ENCODE measurements at places on chromosomes 13 and 19.

DNA sequence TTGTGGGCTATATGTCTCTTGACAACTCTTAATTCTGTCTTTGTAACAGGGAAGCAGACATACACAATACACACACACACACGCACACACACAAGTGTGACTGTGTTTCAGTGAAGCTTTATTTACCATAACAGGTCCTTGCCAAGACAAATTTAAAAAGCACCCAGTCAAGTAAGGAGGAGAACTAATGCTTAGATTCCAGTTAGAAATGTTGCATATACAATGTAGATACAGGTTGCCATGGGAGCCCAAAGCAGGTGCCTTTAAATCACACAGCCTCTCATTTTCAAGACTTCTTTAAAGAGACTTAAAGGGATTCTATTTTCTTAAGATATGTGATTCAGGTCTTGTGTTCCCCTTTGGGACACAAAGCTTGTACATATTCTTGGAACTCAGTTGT lies 1551.9 kb downstream of the EFNB2 start:
- DNase-seq: no peak

GRCh38 chr19:16628984-16629691 lies 1.1 kb upstream of the MED26 start:
- DNase-seq: no peak

- DNase-seq: peak; percentile 30
Observed at GRCh38 chr19:40805258-40805868, 6.4 kb downstream of the EGLN2 start.

- DNase-seq: no peak
Observed at GRCh38 chr13:77514336-77514726, 21.2 kb upstream of the SCEL start.

- DNase-seq: peak; percentile 21
Observed at GRCh38 chr19:50565984-50566903, 2.0 kb downstream of the LRRC4B start.

DNA sequence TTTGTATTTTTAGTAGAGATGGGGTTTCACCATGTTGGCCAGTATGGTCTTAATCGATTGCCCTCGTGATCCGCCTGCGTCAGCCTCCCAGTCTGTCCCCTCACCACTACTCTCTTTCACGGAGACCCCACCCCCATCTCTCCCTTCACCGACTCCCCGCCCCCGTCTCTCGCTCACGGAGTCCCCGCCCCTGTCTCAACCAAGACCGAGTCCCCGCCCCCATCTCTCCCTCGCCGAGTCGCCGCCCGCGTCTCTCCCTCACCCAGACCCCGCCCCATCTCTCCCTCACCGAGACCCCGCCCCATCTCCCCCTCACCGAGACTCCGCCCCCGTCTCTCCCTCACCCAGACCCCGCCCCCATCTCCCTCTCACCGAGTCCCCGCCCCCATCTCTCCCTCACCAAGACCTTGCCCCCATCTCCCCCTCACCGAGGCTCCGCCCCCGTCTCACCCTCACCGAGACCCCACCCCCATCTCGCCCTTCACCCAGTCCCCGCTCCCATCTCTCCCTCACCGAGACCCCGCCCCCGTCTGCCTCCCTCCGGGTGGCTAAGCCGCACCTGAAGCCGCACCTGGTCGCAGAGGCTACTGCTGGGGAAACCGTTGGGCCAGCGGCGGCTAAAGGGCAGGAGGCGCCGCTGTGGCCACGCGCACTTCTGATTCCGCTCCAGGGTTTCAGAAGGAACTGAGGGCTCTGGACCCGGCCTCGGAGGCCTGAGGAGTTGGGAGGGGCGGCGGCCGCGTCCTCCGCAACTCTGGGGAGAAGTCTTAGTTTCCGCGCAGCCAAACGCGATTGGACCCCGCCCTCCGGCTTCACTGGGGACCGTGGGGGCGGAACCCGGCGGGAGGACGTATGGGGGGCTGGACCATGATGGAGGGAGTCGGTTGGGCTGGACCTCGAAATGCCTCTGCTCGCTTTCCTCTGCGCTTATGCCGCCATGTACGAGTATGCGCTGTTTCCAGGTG lies 17.1 kb upstream of the ZNF846 start:
- DNase-seq: peak; percentile 98

DNA sequence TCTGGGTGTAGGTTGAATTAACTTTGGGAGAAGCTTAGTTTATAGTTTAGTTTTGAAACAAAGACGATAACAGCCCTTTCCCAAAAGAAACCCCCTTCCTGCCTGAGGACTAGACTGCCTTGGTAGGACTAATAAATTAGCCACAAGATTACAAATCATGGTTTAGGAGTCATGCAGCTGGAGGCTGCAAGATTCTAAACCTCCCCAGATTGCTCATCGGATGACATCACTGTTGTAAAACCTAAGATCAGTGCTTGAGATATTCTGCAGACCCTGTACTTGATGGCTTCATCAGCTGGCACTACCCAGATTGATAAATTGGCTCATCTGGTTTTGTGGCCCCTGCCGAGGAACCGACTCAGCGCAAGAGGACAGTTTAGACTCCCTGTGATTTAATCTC lies 35.9 kb upstream of the MPHOSPH8 start:
- no peak for DNase-seq

GRCh38 chr13:21980049-21980448 lies 309.2 kb downstream of the FGF9 start:
- DNase-seq: no peak

GRCh38 chr13:25135896-25136295 lies 36.2 kb downstream of the AMER2 start:
- no peak for DNase-seq

DNA sequence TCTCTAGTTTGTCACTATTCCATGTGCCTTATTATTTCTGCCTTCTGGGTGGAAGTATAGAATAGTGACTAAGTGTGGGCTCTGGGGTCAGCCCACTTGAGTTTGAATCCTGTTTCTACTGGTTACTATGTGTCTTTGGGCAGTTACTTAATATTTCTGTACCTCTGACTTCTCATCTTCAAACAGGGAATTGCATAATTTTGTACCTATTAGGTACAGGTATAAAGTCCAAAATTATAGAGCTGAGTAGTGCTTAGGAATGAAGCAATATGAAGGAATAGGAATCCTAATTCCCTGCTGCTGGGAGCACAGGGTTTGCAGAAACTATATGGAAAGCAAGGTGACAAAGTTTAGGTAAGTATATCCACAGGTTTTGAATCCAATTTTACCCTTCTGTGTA lies 564.5 kb downstream of the GPC5 start:
- no peak for DNase-seq

DNA sequence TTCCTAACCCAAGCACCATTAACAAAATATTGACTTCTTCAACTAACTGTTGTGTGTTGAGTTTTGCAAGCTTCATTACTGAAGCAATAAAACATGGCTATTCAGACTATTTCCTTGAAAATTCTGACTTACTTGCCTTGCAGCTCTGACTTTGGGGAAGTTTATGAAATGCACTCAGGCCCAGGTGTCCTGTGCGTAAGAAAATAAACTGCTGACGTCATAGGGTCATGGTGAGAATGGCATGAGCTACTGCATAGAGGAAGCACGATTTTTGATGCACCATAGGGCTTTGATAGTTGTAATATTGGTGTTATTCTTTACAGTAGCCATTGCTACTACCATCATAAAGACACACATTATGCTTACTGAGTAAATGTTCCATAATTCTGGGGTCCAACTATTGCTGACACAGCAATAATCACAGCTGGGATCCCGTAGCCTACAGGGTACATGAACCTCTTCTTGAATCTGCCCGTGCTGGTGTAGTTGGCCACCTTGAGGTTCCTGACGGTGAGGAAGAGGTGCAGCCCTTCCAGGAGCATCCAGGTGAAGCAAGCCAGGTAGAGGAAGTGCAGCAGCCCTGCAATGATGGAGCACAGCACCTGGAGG lies 57.9 kb downstream of the MBD3L2B start:
- no peak for DNase-seq

DNA sequence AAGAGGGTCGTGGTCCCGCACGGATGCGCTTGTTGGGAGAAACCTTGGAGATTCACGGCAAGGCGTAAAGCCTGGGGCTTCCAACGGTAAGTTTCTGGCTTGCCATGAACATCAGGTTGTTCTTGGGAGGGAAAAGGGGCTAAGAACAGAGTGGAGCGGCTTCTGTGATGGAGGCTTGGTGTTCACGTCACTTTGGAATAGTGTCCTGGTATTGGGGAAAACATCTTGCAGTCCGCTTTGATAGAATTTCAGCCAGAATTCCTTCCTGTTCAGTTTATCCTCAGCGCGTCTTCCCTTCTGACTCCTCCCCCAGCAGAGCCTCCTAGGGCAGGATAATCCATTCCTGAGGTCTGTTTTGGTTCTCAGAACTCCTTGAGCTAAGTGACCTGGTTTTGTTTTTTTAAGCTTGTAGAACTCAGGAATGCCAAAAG lies 2.0 kb downstream of the KCTD15 start:
- no peak for DNase-seq

GRCh38 chr13:98097749-98098148 lies 45.1 kb upstream of the FARP1 start:
- DNase-seq: no peak

DNA sequence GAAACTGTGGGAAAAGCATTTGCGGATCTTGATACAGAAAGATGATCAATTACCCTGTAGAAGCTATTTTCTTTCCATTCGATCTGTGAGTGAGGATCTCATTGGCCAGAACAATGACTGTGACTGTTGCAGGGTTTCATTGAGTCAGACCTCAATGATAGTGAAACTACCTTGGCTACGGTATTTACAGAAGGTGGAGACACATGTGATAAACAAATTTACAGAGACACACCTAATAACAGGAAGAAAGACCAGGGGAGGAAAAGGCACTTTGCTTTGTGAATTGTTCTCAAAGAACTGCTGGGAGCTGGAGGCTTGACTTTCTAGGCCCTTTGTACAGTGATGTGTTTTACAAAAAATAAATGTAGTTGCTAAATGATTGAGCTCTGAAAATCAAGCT lies 19.9 kb upstream of the ARGLU1 start:
- DNase-seq: no peak

GRCh38 chr13:59566561-59566960 lies 597.2 kb downstream of the DIAPH3 start:
- no peak for DNase-seq

- DNase-seq: no peak
Observed at GRCh38 chr13:75305059-75305458, 176.9 kb downstream of the TBC1D4 start.

- DNase-seq: no peak
Observed at GRCh38 chr19:35585848-35586247, at the start of gene PMIS2. Gene PMIS2, plus strand, starts transcription at chr19:35586173. Its CDS starts 87 bp downstream, at chr19:35586260.

- DNase-seq: no peak
Observed at GRCh38 chr13:37277007-37277406, 171.5 kb upstream of the CSNK1A1L start.

GRCh38 chr13:28056426-28056825 lies 44.0 kb downstream of the FLT3 start:
- no peak for DNase-seq

- DNase-seq: no peak
Observed at GRCh38 chr13:94414708-94415107, 64.8 kb downstream of the DCT start.

- no peak for DNase-seq
Observed at GRCh38 chr19:16883522-16883921, 5.3 kb upstream of the F2RL3 start.

DNA sequence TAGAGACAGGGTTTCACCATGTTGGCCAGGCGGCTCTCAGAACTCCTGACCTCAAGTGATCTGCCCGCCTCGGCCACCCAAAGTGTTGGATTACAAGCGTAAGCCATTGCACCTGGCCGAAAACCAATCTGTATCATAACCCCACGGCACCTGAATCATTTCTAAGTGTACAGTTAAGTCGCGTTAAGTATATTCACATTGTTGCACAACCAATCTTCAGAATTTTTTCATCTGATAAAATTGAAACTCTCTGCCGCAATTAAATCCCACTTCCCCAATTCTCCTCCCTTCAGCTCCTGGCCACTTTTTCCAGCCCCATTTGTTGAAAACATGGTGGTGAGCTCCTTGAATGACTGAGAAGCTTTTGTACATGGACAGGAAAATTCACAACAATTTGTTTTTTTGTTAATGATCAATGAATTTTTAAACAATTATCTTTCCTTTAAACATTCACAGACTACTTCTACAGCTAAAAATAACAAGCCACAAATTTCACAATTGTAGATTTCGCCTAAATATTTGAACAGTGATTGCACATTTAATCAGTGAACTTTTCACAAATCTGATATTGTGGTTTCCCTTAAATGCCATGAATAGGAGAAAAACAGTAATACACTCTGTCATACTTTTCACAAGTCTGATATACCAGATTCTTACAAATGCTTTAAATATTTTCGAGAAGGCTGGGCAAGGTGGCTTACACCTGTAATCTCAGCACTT lies 13.8 kb downstream of the FGF21 start:
- DNase-seq: no peak
